NCI-H2171 (cell line): ENCODE measurements at places on chromosomes 3 and 15.

DNA sequence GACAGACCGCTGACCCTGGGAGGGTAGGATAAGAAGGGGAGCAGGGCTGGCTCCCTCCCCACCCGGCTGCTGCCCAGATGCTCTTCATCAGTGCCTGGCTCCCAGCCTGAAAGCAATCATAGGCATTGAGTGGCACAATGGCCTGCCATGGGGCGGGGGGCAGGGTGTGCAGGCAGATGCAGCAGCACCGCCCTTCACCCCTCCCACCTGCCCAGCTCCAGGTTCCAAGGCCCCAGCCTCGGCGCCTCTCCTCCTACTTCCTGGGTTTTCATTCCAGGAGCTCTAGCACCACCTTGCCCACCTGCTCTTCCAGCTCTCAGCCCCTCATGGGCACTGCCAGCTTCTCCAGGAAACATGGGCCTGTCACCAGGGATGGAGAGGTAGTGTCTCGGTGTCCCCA is 101.7 kb downstream of the MEGF11 start:
- peak; percentile 94 for DNase-seq

- DNase-seq, result no peak
These were observed 50.5 kb downstream of the ATP1B3 start for GRCh38 chr3:141926929-141927328.

GRCh38 chr3:38130631-38131065 is 6.3 kb downstream of the ACAA1 start:
- DNase-seq, result no peak

DNA sequence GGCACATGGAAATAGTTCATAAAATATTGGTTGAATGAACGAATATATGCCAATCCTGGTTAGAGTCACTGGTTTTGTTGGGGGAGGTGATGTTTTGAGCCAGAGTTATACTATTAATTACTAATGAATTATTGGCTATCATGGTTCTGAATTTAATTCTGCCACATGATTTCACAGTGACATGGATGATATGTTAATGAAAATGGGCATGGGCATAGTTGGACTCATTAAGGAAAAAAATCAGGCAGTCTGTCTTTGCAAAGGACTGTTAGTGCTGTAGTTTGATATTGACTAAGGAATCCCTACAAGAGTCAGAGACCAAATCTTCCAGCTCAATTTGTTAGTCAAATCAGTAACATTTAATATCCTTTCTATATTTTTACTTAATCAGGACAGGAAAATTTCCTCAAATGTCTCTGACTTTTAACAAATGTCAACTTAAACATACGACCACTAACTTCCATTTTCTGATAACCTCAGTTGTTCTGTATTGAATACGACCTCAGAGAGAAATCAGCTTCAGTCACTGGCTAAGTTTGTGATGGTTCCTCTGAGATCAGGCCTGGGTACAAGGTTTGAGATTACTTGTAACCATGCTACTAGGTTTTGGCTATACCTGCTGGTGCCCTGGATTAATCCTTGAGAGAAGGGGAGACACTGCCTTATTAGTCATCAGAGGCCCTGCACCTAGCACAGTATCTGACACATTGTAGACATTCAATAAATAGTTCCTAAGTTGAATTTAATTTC is 13.3 kb downstream of the NFKBIZ start:
- no peak for DNase-seq

DNA sequence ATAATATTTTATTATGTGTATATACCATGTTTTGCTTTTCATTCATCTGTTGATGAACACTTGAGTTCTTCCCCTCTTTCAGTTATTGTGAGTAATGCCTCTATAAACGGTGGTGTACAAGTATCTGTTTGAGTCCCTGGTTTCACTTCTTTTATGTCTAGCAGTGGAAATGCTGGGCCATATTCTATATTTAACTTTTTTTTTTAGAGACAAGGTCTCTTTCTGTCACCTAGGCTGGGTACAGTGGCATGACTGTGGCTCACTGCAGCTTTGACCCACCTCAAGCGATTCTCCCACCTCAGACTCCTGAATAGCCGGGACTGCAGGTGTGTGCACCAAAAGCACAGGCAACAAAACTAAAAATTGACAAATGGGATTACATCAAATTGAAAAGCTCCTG is 19.9 kb downstream of the GOLM2 start:
- no peak for DNase-seq

GRCh38 chr3:65439641-65440284 is 599.0 kb downstream of the MAGI1 start:
- no peak for DNase-seq

- DNase-seq, result no peak
These were observed 288.0 kb upstream of the CHRM5 start for GRCh38 chr15:33680336-33680735.

- DNase-seq, result no peak
These were observed 145.0 kb downstream of the ATP10A start for GRCh38 chr15:25718169-25718536.

DNA sequence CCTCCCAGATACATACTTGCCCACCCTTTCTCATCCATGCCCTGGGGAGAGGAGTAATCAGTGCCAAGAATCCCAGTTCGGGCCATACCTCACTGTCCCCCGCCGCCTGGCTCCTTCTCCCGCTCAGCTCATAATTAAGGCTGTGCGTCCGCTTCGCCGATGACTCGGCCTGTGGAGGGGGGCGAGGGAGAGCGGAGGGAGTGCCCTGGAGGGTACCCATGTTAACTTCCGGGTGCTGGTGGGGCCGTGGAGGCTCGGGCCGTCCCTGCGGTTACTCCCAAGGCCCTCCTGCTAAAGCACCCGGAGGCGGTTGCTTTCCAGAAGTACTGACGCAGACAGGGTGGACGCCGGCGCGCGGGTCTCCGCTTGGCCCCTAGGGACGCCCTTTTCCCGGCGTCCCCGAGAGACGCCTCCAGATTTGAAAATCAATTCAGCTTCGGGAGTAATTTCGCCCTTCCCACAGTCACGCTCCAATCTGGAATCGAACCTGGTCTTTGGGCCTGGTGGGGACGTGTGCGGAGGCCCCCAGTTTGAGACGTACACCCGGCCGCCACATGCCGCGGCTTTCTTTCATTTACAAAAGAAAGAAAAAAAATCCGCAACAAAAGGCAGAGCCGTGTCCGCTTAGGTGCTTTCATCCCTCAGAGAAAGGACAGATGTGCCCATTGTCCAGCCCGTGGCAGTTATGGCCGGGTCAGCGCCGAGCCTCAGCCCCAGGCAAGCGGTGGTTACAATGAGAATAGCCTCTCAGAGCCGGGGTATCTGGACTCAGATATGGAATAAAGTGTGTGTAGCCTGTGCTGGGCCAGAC is 1.0 kb upstream of the ONECUT1 start:
- DNase-seq, result no peak

DNA sequence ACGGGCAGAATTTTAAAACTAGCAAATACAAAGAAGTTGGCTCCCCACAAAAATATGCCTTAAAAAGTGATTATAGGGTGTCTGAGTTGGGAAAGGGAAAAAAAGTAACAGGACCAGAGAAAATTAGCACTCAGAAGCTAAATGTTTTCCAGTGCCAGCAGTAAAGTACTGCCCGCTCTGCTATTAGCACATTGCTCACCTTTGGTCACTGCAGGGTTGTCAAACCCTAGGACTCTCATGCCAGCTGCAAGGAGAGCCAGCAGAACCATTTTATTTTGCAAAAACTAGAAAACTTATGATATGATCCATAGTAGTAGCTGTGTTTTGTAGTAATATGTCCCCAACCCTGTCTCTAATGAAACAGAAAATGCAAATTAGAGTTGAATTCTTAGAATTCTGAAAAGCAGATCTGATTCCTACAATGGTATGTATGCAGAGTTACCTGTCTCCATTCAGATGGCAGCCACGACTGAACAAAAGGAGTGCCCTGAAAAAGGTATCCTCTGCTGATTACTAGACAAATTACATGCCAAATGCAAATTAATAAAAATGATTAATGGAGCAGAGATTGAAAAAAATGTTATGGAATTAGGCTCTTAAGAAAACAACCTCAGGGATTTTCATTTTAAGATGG is 150.3 kb downstream of the SNRK start:
- no peak for DNase-seq

GRCh38 chr15:91291673-91292072 is 191.6 kb downstream of the SV2B start:
- DNase-seq, result no peak

DNA sequence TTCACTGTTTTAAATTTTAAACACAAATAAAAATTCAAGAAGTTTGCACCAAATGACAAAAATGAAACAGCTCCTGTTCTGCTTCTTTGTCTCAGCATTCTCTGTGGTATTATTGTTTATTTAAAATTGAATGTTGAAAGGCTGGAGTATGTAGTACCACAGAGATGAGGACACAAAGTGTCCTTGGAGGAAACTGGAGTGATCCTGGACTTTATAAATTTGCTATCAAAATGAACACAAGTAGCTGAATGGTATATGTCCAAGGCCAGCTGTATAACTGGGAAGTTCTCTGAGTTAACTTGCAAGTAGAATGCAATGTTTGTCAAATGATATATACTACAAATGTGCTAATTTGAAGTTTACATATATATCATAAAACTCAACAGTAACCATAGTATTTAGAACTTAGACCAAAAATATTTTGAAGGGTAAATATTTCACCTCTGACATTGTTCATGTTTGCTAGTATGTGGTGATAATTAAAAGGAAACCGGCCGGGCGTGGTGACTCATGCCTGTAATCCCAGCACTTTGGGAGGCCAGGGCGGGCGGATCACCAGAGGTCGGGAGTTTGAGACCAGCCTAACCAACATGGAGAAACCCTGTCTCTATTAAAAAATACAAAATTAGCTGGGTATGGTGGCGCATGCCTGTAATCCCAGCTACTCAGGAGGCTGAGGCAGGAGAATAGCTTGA is 12.3 kb downstream of the BTLA start:
- no peak for DNase-seq

DNA sequence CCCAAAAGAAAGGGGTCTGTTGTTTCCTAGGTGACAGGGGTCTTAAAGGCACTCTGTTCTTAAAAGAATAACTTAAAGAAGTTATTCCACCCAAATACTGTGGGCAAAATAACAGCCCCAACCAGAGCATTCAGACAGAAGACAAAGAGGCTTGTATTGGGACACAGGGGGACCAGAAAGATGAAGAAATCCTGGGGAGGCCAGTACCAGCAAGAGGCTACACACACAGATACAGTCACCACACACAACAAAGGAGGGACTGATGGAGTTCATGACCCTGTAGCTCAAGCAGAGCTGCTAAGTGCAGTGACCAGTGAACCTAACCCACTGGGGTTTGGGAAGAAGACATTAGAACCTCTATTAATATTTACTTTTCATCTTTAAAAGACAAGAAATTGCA is 59.0 kb downstream of the MTHFS start:
- DNase-seq, result no peak

DNA sequence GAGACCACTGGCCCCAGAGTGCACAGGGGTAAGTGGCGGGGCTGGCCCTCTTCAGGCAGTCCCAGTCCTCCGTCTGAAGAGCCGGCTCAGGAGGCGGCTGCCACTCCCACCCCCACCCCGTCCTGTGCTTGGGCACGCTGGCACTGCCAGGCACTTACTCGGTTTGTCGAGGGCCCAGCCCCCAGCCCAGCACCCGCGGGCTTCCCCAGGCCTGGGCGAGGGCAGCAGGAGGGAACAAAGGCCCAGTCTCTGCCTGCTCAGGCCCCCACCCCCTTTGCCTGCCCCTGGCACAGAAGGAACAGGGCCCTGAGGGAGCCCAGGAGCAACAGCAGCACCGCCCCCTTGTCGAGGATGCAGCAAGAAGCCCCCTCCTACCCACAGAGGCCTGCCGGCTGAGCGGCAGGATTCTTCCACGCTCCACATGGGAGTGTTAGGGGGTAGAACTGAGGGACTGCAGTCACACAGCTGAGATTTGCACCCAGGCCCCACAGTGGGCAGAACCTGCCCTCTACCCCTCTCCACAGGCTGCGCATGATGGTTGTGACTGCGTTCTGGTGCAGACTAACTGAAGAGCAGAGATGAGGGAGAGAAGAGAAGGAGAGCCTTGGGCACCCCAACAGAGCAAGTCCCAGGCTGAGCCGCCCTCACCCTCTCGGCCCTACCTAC is 8.9 kb downstream of the DUSP7 start:
- no peak for DNase-seq

DNA sequence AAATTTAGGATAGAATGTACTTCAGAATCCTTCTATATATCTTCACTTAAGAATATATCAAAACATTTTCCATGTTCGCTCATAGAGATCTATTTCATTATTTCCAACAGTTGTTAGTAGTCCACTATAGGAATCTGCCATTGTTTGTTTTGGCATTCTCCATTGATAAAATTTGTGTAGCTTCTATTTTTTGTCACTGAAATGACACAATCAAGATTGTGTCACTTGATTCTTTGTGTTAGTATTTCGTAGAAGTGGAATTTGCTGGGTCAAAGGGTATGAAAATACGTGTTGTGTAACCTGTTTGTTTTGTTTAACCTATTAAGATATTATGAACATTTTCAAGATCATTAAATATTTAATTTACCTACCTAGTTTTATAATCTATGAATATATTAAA is 15.9 kb upstream of the GPR156 start:
- DNase-seq, result no peak

- no peak for DNase-seq
These were observed 161.6 kb downstream of the SQOR start for GRCh38 chr15:45796433-45796832.

GRCh38 chr15:70651303-70651845 is 112.0 kb downstream of the UACA start:
- DNase-seq, result no peak

GRCh38 chr3:158617982-158618875 is 26.1 kb upstream of the GFM1 start:
- DNase-seq, result no peak

DNA sequence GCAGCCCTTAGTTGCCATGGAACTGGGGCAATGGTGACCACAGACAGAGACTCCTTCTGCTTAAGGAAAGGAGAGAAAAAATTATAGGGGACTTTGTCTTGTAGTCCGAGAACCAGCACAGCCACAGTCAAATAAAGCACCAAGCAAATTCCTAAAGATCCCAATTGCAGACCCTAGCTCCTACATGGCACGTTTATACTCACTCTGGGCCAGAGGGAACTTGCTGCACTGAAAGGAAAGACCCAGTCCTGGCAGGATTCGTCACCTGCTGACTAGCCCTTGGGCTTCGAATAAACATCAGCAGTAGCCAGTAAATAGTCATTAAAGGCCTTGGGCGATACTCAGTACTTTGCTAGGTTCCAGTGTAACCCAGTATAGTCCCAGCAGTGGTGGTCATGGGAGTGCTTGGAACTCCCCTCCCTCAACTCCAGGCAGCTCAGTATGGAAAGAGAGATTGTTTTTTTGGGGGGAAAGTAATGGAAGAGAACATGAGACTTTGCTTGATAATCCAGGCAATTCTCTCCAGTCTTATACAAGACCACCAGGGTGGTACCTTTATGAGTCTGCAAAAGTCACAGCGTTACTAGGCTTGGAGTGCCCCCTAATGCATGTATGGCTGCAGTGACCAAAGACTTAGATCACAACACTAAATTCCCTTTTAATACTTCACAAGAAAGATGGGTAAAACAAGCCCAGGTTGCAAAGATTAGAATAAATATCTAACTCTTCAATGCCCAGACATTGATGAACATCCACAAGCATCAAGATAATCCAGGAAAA is 66.4 kb upstream of the AGTR1 start:
- no peak for DNase-seq
